A172 (cell line): ENCODE measurements at places on chromosomes 12 and 14. TPM values are rescaled to one million over a fixed set of nuclear protein-coding genes. Genes with fewer than 3 reads are reported as not detected.

The ALDH1L2 gene
- total RNA-seq: 0.09 and 0.34 TPM in 2 replicates

The POTEM gene
- not detected in 2 replicates for total RNA-seq

The EIF4B gene
- total RNA-seq: 290 and 314 TPM in 2 replicates

The USP44 gene
- not detected in 2 replicates for total RNA-seq

- DNase-seq: no peak
Observed at GRCh38 chr12:38515912-38516311, 199.3 kb downstream of the ALG10B start.

- no peak for DNase-seq
Observed at GRCh38 chr12:2190085-2190484, 137.3 kb downstream of the CACNA1C start.

DNA sequence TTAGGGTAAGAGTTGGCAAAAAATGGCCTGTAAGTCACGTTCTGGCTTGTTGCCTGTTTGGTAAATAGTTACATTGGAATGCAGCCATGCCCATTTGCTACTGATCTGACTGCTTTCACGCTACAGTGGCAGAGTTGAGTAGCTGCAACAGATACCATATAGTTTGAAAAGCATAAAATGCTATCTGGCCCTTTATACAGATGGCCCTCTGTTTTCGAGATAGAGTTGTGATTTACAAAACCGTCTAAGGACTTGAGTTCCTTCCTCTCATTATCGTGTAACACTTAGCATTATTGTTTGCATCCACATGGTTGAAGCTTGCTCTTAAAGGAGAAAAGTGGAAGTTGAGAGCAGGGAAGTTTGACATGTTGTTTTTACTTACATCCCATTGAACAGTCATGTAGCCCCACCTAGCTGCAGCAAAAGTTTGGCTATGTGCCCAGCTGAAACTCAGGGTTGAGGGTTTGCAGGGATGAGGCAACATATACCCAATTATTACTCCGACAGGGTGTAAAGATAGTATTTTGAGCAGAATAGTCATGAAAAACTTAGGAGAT is 11.3 kb upstream of the SCFD1 start:
- peak; percentile 4 for DNase-seq

- DNase-seq: no peak
Observed at GRCh38 chr12:52745554-52745953, 31.6 kb downstream of the KRT76 start.
